ENCODE measurements at places on chromosomes 7 and 10.
A peak's percentile ranks its signal among the peaks of the same experiment; 100 is the strongest.

- peak; percentile 60 for DNase-seq
Observed at GRCh38 chr10:113108194-113108835, 158.3 kb downstream of the TCF7L2 start.

DNA sequence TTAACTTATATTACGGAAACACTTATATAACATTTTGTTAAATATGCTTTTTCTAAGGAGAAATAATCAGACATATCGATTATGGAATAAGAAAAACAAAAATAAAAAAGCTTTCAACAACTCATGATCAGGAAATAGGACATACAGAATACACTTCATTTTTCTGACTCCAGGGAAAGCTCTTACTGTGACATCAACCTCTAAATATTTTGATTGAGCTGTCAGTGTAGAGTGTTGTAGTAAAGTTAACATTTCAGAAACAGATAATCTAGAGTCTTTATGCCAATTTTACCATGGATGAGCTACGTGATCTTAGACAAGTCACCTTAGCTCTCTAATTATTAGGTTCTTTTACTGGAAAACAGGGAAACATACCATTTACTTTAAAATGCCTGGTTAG lies 218.9 kb upstream of the SORCS1 start:
- DNase-seq: no peak

DNA sequence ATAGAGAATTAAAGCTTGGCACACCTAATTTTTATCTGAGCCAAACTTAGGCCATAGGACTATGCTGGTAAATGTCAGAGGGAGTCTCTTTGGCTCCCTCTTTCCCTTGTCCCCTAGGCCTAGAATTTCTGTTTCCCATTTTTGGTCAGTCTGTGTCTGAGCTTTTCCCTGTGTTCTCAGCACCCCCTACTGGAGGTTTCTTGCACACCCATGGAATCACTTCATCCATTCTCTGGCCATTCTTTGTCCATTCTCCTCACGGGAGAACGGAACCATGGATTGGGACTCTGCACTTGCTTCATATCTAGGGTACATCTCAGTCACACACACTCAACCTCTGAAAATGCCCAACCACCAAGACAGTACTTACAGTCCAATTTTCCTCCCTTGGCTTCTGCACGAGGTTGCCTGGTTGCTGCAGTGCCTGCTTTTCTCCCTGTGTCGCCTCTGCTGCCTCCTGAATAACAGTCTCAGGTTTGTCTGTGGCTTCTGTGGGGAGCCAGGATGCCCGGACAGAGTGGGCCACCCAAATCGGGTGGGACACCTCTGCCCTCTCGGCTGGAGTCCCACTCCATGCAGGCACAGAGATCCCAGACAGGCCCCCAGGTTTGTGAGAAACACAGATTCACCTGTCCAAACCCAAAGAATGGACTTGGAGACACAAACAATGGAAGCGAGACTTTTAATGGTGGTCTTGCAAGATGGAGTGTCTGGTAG lies 35.1 kb upstream of the DNAH11 start:
- DNase-seq: no peak

DNA sequence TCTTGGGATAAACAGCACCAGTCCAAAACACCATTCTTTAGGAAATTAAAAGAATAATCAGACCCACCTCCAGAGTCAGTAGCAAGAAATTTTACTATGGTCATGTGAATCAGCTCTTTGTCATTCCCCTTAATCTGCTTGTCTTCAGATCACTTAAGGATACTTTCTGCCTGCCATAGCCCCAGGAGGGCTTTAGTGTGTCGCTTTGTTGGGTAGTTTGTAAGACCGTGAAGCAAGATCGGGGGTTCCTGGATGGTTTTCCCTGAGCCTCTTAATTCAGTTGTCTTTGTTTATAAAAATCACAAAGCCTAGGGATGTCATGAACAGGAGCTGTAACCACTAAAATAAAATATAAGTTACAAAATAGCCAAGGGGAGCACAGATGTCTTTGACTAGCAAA lies 223.6 kb downstream of the RELN start:
- no peak for DNase-seq

DNA sequence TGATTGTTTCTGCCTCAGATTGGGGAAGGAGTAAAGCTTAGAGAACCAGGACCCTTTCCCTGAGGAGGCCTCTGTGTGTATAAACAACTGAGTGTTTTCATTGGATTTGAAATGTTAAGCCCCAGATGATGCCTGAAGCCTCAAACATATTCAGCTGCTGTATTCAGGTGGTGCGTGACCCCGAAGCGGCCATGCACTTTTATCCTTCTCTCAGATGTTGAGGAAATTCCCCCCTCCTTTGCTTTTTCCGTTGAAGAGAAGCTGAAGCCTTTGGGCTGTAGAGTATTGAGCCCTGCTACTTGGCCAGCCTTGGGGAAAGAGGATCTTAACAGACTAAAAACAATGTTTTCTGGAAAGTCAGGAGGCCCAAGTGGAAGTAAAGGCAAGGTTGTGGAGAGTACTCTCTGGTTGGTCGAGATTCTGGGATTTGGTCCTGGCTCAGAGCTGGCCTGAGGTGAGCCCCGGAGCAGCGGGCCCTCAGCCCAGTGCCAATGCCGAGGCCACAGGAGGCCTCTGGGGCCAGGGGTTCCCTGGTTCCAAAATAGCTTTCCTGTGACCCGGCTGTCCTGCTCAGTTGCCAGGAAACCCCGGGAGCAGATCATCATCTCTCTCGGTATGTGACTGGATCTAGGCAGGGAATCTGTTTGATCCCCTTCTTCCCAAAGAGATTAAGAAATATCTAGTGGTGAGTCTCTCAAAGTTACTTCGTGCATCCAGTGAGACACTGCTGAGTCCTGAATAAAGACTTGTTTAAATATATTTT lies 22.5 kb downstream of the FKBP6 start:
- no peak for DNase-seq

DNA sequence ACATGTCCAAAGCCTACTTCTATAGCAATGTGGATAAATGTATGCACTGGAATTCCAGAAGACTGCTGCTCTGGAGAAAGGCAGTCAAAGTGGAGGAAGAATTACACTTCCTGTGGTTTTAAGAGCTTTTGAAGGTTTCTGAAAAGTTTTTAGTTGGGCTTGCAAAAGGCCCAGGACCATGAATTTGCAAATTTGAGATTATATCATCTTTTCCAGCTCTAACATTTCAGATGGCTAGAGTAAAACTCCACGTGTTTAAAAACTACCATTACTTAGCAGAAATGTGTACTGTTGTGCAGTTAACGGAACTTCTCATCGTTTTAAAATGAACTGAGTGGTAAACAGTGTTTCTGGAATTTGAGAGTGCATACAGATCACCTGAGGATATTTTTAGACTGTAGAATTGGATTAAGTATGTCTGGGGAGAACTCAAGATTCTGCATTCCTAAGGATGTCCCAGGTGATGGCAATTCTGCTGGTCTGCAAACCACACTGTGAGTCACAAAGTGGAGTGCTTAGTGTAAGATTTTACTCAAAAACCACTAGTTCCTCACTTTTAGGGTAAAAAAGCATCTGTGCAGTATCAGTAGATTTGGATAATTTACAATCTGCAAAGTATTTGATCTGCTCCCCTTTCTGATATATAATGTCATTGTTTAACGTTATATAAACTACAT lies 32.9 kb upstream of the CCDC71L start:
- DNase-seq: no peak

Measured in lower lobe of right lung (tissue), 2 donors.